ENCODE measurements at places on chromosomes 16 and 17. TPM values are rescaled to one million over a fixed set of nuclear protein-coding genes. Genes with fewer than 3 reads are reported as not detected.

- H3K36me3 ChIP-seq = peaks cover 2% of the 10 kb centered on the region
- no peak overlapping the region for H3K4me3 ChIP-seq
- peak overlapping the region; percentile 3 for H3K27ac ChIP-seq
- H3K4me1 ChIP-seq = peaks cover 25% of the 10 kb centered on the region
Measured at GRCh38 chr16:81551151-81551808, 106.7 kb downstream of the CMIP start.

- H3K4me1 ChIP-seq = peaks cover 8% of the 10 kb centered on the region
- H3K36me3 ChIP-seq = no peaks in the 10 kb centered on the region
- H3K27ac ChIP-seq = no peak overlapping the region
Measured at GRCh38 chr17:13593757-13594156, 8.0 kb downstream of the HS3ST3A1 start.

GRCh38 chr16:69365901-69366300, 14.3 kb upstream of the TMED6 start:
- H3K4me3 ChIP-seq = no peak overlapping the region
- peaks cover 11% of the 10 kb centered on the region for H3K4me1 ChIP-seq

- no peaks in the 10 kb centered on the region for H3K27me3 ChIP-seq
- H3K4me3 ChIP-seq = peak overlapping the region; percentile 89
- peak overlapping the region; percentile 93 for H3K27ac ChIP-seq
Measured at GRCh38 chr16:20762404-20763123, 1.2 kb upstream of the ACSM3 start.

- no peak overlapping the region for H3K27ac ChIP-seq
- no peaks in the 10 kb centered on the region for H3K4me1 ChIP-seq
- no peak overlapping the region for H3K4me3 ChIP-seq
- no peak for DNase-seq
- no peaks in the 10 kb centered on the region for H3K36me3 ChIP-seq
- H3K27me3 ChIP-seq = peaks cover 47% of the 10 kb centered on the region
Measured at GRCh38 chr16:86881118-86881510, 302.8 kb downstream of the FOXL1 start.

DNA sequence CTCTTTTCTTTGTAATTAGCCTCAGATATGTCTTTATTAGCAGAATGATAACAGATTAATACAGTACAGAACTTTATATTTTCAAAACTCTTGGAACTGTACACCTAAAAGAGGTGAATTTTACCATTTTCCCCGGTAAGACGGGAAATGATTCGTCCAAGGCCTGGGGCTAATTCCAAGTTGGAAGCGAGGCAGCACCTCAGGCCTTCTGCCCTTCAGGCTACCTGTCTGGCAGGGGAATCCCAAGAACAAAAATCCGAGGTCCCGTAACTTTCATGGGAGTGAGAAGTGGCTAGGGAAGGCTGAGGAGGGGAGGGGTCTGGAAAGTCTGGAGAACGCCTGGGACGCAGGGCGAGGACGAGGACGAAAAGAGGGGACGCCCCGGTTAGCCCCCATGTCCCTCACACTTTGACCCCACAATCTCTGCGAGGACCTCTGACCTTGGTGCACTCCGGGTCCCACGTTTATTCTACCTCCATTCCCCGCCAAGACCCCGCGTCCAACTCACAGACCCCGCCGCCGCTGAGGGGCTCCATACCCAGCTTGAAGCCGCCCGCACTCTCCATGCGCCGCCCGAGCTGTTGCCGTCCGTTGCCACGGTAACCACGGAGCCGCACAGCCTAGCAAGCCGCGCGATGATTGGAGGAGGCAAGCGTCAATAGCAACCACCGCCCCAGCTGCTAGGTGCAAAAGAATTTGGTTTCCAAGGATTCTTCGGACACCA, at the start of gene HYDIN:
HYDIN (minus strand) TSS at position 601 of the 724 bp plus-strand sequence. CDS start 43,827 bp downstream, outside the sequence.
- peaks cover 38% of the 10 kb centered on the region for H3K27me3 ChIP-seq
- H3K4me1 ChIP-seq = no peaks in the 10 kb centered on the region
- peak within 1 kb of the TSS; percentile 15 for H3K4me3 ChIP-seq

PRSS33 gene
- total RNA-seq = 0.54 TPM

METRNL gene
- 4.7 TPM for total RNA-seq

- peaks cover 5% of the 10 kb centered on the region for H3K36me3 ChIP-seq
- no peak overlapping the region for H3K4me3 ChIP-seq
- H3K27me3 ChIP-seq = no peaks in the 10 kb centered on the region
- H3K4me1 ChIP-seq = peaks cover 13% of the 10 kb centered on the region
- H3K27ac ChIP-seq = no peak overlapping the region
- no peak for DNase-seq
Measured at GRCh38 chr17:63191610-63192009, 225.6 kb downstream of the TANC2 start.

DNA sequence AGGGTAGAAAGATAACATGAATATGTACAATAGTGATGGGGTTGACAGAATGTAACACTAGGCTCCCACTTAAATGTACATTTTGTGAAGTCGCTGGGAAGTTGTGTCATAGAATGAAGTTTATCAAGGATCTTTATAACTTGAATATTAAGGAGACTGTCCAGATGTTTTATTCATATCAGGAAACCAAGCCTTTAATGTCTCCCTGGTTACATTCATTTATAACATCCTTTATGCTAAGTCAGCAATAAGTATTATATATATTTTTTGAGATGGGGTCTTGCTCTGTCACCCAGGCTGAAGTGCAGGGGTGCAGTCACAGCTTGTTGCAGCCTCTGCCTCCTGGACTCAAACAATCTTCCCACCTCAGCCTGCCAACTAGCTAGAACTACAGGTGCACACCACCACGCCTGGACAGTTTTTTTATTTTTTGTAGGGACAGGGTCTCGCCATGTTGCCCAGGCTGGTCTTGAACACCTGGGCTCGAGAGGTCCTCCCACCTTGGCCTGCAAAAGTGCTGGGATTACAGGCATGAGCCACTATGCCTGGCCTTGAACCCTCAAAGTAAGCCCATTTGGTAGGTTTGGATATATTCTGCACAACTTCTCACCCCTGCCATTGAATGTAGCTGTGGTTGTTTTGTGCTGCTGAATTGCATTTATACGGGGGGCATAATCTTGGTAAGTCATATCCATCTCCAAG, 14.1 kb downstream of the CLTC start:
- peaks cover 24% of the 10 kb centered on the region for H3K36me3 ChIP-seq
- H3K4me3 ChIP-seq = no peak overlapping the region
- peaks cover 55% of the 10 kb centered on the region for H3K4me1 ChIP-seq
- H3K27ac ChIP-seq = no peak overlapping the region
- H3K27me3 ChIP-seq = no peaks in the 10 kb centered on the region

TPSB2 gene
- total RNA-seq = not detected

GRCh38 chr17:49570540-49571242, 5.0 kb upstream of the NXPH3 start:
- peak overlapping the region; percentile 30 for H3K4me3 ChIP-seq
- no peaks in the 10 kb centered on the region for H3K36me3 ChIP-seq
- H3K27ac ChIP-seq = no peak overlapping the region
- H3K4me1 ChIP-seq = peaks cover 19% of the 10 kb centered on the region
- no peak for DNase-seq

- no peak for DNase-seq
- no peaks in the 10 kb centered on the region for H3K4me1 ChIP-seq
- H3K27me3 ChIP-seq = peaks cover 37% of the 10 kb centered on the region
- H3K4me3 ChIP-seq = no peak overlapping the region
Measured at GRCh38 chr17:79331492-79331891, 256.9 kb downstream of the ENGASE start.

All from activated naive CD8-positive, alpha-beta T cell treated with anti-CD3 and anti-CD28 coated beads for 36 hours (primary cell).